ENCODE measurements at places on chromosomes 7 and 10.

GRCh38 chr10:71623098-71623985 is 96.2 kb downstream of the C10orf105 start:
- no peak for DNase-seq

DNA sequence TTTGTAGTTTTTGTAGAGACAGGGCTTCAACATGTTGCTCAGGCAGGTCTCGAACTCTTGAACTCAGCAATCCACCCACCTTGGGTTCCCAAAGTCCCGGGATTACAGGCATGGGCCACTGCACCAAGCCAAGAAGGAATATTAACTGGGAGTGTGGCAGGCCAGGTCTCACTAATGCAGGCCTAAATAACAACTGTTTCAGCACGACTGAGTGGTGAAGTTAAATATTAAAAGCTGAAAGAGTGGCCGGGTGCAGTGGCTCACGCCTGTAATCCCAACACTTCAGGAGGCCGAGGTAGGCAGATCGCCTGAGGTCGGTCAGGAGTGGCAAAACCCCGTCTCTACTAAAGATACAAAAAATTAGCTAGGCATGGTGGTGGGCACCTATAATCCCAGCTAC is 21.1 kb downstream of the CHUK start:
- no peak for DNase-seq

GRCh38 chr10:80444646-80445319 is 9.3 kb upstream of the TSPAN14 start:
- DNase-seq: peak; percentile 89

GRCh38 chr10:113978802-113979201 is 64.9 kb upstream of the ADRB1 start:
- no peak for DNase-seq

- DNase-seq: no peak
Observed at GRCh38 chr7:29431686-29432085, 131.9 kb upstream of the PRR15 start.

DNA sequence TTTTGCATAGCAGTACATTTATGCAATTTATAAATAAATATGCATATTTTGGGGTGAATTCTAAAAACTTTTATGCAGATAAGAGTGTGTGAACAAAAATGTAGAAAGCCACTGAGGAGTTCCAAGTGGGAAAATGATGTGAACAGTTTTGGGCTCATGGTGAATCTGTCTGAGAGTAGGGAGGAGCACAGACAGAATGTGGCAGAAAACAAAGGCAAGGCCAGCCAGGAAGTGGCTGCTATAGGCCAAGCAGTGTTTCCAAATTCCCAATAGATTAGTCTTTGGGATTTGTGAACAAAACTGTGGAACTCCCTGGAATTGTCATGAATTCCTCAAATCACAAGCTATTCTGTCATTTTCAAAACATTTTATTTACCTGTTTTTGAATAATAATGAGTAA is 73.6 kb upstream of the AMPH start:
- DNase-seq: no peak

DNA sequence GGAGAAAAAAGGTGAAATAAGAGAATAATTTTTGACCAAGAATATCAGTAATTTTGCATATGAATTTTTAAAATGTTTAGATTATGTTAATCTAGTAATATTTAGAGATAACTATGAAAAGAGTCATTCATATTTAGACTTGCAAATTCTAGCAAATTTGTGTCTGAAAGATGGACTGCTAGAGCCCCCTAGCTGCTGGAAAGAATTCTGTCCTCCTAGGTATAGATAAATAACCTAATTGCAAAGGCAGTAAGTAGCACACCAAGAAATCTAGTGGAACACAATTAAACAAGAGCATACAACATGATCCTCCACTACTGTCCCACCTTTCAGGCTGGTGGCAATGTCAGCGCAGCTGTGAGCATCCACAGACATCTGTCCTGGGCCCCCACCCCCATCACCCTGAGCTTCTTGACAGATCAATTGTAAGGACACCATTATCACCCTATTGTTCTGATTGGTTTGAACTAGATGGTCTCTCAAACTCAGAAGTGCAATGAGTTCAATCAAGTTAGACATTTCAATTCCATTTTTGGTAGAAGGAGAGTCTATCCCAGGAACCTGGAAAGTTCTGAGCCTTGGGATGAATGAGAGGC is 15.0 kb upstream of the GFRA1 start:
- no peak for DNase-seq
